ENCODE measurements at places on chromosomes 13 and 19. TPM values are rescaled to one million over a fixed set of nuclear protein-coding genes. Genes with fewer than 3 reads are reported as not detected.

DNA sequence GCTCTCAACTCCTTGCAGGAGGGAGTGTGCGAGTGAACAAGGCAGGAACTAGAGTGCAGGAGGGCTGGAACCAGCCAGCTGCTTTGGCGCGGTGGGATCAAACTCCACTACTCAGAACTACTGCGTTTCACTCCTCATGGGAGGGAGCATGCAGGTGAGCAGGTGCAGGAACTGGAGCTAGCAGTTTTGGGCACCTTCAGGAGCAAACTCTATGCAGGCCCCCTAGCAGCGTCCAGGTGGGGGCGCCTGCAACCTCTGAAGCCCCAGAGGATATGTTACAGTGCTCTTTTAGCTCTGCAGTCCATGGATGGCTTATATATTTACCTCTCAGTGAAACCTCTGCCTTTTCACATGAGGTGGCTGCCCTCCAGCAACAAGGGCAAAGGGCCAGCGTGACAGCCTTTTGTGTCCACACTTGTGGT, 1303.4 kb downstream of the PCDH9 start:
- DNase-seq: peak; percentile 9

DNA sequence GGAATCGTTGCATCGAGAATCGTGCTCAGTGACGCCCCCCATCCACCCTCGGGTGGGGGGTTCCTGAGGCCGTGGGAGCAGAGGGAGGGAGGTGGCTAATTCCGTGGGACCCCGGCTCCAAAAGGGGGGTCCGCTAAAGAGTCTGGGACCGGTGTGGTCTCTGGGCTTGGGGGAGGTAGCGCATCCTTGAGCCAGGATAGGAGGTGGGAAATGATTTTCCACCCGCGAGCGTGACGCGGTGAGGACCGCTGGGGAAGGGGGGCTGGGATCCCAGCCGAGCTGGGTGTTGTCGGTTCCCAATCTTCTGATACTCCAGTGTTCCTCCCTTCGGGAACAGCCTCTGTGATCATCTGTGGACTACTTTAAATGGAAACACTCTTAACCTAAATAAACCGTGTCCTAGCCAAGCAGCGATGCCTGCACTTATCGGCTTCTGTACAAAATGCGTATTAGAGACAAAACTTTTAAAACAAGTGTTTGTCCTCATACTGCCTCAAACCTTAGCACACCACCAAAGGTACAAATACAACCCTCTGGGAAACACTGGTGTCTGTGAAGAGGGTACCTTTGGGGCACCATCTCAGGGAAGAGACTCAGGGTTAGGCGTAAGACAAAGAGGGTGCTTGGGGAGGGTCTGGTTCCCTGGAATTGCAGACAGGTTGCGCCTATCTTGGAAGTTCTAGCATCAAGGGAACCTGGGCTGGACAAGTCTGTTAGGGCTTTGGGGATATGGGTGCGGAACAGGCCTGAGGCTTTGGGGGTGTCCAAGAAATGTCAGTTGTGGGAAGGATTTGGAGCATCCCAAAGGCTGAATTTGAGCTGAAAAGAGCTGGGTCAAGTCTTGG, 16.0 kb downstream of the KCNC3 start:
- DNase-seq: no peak

DNA sequence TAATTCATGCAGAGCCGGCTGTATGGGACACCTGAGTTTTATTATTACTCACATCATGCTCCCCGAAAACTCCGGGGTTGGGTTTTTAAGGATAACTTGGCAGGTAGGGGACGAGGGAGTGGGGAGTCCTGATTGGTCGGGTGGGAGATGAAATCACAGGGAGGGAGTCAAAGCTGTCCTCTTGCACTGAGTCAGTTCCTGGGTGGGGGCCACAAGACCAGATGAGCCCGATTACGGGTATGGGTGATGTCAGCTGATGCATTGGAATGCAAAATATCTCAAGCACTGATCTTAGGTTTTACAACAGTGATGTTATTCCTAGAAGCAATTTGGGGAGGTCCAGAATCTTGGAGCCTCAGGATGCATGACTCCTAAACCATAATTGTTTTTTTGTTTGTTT, 18.6 kb upstream of the COG3 start:
- DNase-seq: no peak

- no peak for DNase-seq
Observed at GRCh38 chr13:100520936-100521850, 67.4 kb downstream of the GGACT start.

CEACAM4 gene
- 1.5 TPM for total RNA-seq

- no peak for DNase-seq
Observed at GRCh38 chr13:57925751-57926150, 294.2 kb downstream of the PCDH17 start.

All from transverse colon (tissue), 4 donors.